ENCODE measurements at places on chromosomes 13 and 19.

- no peak for DNase-seq
Observed at GRCh38 chr19:12611361-12611699, 610 bp downstream of the ZNF791 start.

DNA sequence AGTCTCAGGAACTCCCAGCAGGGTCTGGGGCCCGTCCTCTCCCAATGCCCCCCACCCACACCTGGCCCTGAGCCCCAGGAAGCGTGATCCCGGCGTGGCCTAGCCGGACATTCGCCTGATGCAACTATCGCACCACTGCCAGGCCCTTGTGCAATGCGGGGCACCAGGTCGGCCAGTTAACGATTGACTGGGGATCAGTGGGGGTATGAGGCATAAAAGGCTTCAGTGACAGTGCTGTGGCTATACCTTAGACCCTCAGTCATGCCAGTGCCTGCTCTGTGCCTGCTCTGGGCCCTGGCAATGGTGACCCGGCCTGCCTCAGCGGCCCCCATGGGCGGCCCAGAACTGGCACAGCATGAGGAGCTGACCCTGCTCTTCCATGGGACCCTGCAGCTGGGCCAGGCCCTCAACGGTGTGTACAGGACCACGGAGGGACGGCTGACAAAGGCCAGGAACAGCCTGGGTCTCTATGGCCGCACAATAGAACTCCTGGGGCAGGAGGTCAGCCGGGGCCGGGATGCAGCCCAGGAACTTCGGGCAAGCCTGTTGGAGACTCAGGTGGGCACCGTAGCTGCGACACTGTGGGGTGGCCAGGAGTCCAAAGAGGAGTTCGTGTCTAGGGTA is at the start of gene ANGPTL8:
Gene ANGPTL8, plus strand, starts transcription at position 243 of the 624 bp plus-strand sequence. Its CDS starts 19 bp downstream, at position 262.
- DNase-seq: no peak

DNA sequence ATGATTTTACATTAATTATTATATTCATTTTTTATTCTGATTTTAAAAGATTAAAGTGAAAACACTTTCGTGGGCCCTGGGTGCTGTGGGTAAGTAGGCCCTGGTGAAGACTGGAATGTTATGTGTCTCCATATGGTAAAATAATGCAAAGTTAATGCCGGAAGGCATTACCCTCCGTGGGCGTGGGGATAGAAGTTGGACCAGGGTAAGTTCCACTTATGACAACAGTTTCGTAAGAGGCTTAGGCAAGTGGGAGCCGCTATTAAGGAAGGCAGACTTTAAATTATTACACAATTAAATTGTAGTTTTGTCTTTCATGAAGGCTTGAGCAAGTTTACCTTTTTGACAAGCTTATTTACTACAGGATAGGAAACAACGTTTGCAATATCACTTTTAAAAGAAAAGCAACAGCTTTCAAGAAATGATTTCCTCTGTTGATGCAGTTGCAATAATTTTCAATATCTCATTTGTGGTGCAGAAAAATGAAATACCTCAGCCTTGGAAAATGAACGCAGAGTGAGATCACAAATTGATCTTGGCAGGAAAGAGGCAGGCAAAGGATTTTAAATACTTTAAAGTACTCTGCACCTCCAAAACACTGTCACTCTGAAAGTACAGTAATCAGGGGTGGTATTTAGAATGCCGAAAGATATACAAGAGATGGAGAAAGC is 310.6 kb downstream of the DCT start:
- no peak for DNase-seq

DNA sequence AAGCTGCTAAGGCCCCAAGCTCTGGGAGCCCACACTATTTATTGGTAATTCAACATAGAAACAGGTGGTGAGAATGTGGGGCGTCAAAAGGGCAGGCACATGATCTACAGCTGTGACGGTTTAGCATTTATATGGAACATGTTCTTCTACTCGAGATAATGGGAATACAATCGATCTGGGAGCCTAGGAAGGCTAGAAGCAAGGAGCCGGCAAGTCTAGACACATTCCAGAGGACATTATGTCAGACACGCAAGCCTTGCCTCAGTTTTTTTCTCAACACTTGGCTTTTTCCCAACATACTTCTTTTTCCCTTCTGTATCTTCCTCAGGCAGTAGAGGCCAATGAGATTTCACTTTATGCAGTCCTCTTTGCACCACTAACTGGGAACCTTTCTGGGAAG is 315.7 kb upstream of the SLITRK5 start:
- no peak for DNase-seq

DNA sequence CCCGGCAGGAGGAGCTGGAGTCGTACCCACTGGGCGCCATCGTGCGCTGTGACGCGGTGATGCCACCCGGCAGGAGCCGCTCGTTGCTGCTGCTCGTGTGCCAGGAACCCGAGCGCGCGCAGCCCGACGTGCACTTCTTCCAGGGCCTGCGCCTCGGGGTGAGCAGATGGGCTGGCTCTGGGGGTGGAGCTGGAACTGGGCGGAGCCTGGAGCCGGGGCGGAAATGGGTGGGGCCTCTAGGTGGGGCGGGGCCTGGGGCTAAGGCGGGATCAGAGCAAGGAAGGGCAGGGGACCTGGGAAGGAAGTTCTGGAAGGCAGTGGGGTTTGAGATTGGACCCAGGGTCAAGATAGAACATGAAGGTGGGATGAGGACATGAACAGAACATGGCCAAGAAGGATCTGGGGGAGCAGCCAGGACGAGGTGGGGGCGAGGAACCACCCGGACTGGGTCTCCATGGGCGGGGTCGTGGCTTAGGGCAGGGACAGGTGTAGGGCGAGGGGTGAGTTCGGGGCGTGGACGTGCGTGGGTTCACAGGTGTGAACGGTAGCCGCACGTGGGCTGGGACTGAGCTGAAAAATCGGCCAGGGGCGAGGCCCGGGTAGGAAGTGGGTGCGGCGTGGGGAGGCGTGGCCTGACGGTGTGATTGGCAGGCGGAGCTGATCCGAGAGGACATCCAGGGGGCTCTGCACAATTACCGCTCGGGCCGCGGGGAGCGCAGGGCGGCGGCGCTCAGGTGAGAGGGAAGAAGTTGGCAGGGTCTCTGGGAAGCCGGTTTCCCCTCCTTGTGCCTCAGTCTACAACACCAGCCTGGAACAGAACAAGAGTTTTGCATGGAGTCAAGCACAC is 4.7 kb downstream of the EPS8L1 start:
- no peak for DNase-seq

DNA sequence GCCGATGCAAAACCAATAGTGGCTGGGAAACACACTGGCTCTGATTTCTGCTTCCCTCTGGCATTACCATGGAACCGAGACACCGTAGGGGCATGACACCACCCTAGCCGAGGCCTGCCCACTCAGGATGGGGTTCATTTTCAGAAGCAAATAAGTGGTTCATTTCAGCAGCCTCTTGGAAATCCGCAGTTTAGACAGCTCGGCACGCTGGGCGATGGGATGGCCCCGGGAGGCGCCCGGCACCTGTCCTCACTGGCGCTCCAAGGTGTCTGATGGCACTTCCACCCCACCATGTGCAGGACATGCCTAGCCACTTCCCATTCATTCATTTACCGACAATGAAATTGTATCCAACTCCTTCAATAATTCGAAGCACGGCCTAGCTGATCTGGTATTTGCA is 33.8 kb downstream of the KLF2 start:
- no peak for DNase-seq

GRCh38 chr19:10143681-10144080 is 24.0 kb upstream of the EIF3G start:
- no peak for DNase-seq

GRCh38 chr19:43132696-43133095 is 50.2 kb upstream of the PSG2 start:
- no peak for DNase-seq

DNA sequence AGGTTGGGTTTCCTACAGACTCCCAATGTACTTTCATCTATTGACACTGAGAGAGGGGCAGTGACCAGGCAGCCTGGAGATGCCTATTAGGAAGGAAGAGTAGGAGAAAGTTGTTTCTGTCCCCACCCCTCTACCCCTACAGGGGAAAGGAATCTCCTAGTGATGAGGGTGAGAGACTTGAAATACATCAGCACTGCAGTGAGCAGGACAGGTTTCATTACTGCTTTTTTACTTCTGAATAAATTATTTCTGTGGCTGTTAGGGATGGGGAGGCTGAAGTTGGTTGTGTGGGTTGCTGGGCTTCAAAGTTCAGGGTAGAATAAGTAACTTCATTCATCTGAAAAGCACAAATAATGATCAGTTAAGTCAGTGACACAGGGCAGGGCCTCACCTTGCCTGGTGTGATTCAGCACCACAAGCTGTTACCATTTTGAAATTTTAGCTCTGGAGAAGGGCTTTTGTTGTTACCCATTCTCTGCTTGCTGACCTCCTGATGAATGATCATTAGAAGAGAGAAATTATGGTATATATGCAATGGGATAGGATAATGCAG is 19.3 kb downstream of the CEACAM1 start:
- no peak for DNase-seq

- DNase-seq: no peak
Observed at GRCh38 chr19:46596008-46596407, 5.1 kb upstream of the CALM3 start.

GRCh38 chr13:108961542-108962125 is 332.2 kb downstream of the MYO16 start:
- DNase-seq: peak; percentile 4

DNA sequence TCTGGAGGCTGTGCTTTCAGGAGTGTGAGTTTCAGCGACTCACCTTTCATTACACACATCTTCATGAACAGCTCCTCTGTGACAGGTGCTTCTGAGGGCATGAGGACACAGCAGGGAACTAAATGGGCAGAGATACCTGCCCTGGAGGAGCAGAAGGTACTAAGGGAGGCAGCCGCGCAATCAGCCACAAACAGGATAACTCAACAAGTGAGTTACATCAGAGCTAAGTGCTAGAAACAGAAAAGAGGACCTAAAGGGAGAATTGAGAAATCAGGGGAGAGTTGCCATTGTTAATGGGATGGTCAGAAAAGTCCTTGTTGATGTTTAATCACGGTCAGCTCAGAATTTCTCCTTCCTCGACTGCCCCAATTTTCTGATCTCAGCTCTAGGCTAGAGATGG is 42.5 kb downstream of the SYDE1 start:
- DNase-seq: no peak

Data from activated CD4-positive, alpha-beta T cell treated with anti-CD3 and anti-CD28 coated beads, Interleukin-2, amount 50 U/mL, for 24 hours (primary cell).